Heart left ventricle (tissue), 16 donors: ENCODE measurements at places on chromosomes 2 and 18.

GRCh38 chr2:60873381-60873780 is 8.0 kb upstream of the REL start:
- no peak for DNase-seq

DNA sequence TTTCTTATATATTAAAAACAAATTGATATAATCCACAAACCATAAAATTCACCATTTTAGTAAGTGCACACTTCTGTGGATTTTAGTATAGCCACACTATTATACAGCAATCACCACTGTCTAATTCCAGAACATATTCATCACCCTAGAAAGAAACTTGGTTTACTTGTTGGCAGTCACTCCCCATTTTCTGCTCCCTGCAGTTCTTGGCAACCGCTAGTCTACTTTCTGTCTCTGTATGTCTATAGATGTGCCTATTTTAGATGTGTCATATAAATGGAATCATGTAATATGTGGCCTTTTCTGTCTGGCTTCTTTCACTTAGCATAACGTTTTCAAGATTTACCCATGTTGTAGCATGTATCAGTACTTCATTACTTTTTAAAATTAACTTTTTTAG is 5.7 kb downstream of the CKAP2L start:
- DNase-seq, result no peak

GRCh38 chr2:45380131-45380836 is 230.8 kb downstream of the SRBD1 start:
- no peak for DNase-seq

DNA sequence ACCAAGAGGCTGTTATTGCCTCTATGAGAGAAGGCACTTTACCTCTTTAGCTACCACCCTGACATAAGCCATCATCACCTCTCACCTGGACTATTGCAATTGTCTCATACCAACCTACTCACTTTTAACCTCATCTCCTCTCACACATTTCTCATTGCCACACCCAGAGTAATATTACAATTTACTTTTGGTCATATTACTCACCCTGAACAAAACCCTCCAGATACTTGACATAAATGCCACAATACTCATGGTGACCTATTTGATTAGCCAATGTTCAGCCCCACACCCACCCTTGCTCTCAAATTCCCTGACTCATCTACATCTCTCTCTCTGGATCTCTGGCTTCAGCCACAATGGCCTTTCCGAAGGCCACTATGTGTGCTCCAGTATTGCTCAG is 90.9 kb upstream of the CDH7 start:
- no peak for DNase-seq

DNA sequence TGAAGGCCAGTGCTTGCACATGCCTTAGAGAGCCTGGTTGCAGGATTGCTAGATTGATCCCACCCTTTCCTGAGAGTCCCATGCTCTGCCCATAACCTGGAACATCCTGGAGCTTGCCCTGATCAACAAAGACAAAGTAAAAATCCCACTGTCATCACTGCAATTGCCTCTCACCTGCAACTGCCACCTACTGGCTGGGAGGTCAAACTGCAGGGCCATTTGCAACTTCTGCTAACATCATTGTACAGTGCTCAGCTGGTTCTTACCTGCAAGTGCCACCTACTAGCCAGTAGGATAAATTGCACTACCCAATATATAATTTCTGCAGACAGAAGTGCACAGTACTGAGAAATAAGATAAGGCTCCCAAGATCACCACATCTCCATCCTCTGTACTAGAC is 947.5 kb downstream of the CPS1 start:
- DNase-seq, result no peak

GRCh38 chr2:99881901-99882591 is 260.3 kb downstream of the AFF3 start:
- DNase-seq, result no peak

DNA sequence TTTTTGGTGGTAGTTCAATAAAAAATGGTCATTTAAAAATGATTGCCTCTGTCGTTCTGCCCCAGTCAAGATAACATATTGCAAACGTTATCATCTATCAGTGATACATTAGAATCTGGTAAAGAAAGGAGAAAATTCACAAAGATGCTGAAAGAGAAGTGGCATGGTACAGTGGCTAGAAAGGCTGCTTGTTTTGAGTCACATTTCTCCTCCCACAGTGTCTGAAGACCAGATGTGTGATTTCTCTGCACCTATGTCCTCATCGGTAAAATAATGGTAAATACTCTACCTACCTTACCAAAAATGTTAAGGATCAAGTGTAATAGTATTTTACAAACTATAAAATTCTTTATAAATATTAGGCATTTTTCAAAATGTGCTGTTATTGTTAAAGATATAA is 76.1 kb upstream of the NOSTRIN start:
- no peak for DNase-seq

- no peak for DNase-seq
Observed at GRCh38 chr2:112880091-112880531, 30.9 kb upstream of the IL37 start.

DNA sequence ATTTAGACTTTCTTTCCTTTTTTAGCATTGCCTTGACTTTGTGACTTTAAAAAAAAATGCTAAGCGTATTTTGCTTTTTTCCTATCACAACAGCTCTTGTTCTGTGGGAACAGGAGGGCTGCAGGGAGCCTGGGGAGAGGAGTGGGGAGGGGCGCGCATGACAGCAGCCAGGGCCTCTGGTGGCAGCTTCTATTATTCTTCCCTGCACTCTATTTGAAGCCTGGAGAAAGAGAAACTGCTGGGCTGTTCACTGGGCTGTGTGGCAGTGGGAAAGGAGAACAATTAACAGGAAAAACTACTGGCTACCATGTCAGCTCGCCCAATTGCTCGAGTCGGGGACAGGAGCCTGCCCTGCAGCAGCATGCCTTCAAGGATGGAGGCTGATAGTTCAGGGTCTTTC is 119.0 kb upstream of the ZBTB14 start:
- no peak for DNase-seq

GRCh38 chr2:173970516-173970924 is 5.3 kb upstream of the SP3 start:
- no peak for DNase-seq

GRCh38 chr2:45466053-45466452 is 145.0 kb downstream of the SRBD1 start:
- no peak for DNase-seq

- DNase-seq, result no peak
Observed at GRCh38 chr2:138469411-138469810, 32.2 kb upstream of the SPOPL start.

- DNase-seq, result no peak
Observed at GRCh38 chr2:142218471-142218870, 87.7 kb upstream of the LRP1B start.

DNA sequence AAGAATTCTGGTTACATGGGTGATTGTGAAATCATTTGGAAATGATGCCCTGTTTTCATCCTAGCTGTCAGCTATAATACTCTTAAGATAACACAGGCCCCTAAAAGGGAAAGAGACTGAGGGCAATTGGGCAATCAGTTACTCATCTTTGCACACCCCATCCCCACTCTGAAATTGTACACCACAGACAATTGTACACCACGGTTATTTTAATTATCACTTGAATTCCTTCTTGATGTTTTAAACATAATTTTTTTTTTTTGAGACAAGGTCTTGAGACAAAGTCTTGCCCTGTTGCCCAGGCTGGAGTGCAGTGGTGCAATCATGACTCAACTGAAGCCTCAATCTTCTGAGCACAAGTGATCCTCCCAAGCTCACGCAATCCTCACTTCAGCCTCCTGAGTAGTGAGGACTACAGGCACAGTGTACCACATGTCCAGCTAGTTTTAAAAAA is 862.4 kb upstream of the ACVR2A start:
- DNase-seq, result no peak

DNA sequence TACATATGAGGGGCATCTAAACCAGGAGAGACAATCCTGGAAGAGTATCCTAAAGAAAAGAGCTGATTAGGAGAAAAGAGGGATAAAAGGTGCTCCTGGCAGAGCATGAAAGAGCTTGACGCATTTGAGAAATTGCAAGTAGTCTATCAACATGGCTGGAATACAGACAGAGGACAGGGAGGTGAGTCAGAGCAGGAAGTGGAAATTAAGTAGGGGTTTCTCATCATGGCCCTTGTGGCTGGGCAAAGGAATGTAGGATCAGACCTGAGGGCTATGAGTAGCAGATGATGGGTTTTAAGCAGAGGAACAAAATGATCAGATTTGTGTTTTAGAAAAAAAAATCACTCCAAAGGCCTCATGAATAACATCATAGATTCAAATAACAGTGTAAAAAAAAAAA is 49.2 kb upstream of the UGP2 start:
- DNase-seq, result no peak

DNA sequence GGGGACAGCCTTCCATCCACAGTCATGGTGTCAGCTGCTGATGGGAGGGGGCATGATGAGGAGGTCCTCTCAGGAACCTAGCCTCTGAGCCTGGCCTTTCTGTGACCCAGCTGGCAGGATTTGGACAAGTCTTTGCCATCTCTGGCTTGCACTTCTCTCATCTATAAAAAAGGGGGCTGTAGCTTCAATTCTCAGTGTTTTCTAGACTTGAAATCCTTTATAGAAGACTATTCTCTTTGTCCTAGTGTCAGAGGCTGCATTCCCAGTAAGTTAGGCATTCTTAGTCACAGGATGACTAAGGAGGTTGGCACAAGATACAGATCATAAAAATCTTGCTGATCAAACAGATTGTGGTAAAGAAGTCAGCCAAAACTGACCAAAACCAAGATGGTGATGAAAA is 958.5 kb downstream of the CNTNAP5 start:
- DNase-seq, result no peak

- no peak for DNase-seq
Observed at GRCh38 chr2:71878626-71879508, 268.8 kb downstream of the CYP26B1 start.

- no peak for DNase-seq
Observed at GRCh38 chr2:18505703-18506341, 54.6 kb downstream of the RDH14 start.

- DNase-seq, result peak; percentile 61
Observed at GRCh38 chr18:24219561-24220317, 80.9 kb downstream of the CABYR start.

GRCh38 chr2:212843409-212844199 is 305.0 kb upstream of the ERBB4 start:
- DNase-seq, result no peak

- DNase-seq, result no peak
Observed at GRCh38 chr2:218855305-218856166, 4.1 kb upstream of the WNT6 start.

GRCh38 chr2:9384521-9384920 is 38.8 kb downstream of the ITGB1BP1 start:
- no peak for DNase-seq

- DNase-seq, result no peak
Observed at GRCh38 chr18:65215865-65216466, 534.8 kb upstream of the CDH7 start.

GRCh38 chr18:50653402-50654093 is 93.7 kb downstream of the MAPK4 start:
- DNase-seq, result peak; percentile 82

- no peak for DNase-seq
Observed at GRCh38 chr2:207035875-207036274, 96.6 kb downstream of the CPO start.

GRCh38 chr2:130963196-130963848 is 126.6 kb downstream of the ARHGEF4 start:
- no peak for DNase-seq
